AG20443 (cell line): ENCODE measurements at places on chromosomes 7 and 10.
A peak's percentile ranks its signal among the peaks of the same experiment; 100 is the strongest.

- no peak for DNase-seq
Measured at GRCh38 chr7:50022451-50022850, 70.6 kb downstream of the ZPBP start.

- DNase-seq, result no peak
Measured at GRCh38 chr10:56469482-56469881, 108.4 kb upstream of the ZWINT start.

DNA sequence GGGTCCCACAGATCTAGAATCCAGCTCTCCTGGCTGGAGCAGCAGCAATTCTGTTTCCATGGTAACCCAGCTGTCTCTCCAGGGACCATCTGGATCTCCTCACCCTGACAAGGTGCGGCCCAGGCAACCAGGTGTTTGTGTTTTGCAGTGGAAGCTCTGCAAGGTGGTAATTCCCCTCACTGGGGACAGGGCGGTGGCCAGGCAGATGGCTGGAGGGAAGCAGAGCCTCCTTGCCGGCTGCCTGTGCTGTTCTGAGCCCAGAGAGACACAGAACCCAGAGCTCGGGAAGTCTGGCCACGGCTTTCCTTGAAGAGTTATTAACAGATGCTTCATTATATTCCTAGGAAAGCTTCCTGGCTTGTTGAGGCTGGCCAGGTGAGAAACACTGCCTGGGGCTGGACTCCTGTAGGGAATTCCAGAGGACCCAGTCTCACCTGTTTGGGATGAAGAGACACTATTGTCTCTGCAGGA, 118.2 kb upstream of the PPIF start:
- DNase-seq, result no peak

DNA sequence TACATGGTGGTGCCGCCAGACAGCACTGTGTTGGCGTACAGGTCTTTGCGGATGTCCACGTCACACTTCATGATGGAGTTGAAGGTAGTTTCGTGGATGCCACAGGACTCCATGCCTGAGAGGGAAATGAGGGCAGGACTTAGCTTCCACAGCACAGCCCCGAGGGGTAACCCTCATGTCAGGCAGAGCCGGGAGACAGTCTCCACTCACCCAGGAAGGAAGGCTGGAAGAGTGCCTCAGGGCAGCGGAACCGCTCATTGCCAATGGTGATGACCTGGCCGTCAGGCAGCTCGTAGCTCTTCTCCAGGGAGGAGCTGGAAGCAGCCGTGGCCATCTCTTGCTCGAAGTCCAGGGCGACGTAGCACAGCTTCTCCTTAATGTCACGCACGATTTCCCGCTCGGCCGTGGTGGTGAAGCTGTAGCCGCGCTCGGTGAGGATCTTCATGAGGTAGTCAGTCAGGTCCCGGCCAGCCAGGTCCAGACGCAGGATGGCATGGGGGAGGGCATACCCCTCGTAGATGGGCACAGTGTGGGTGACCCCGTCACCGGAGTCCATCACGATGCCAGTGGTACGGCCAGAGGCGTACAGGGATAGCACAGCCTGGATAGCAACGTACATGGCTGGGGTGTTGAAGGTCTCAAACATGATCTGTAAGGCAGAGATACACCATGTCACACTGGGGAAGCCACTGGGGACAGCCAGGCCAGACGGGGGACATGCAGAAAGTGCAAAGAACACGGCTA, 104.6 kb upstream of the TNRC18 start:
- DNase-seq, result no peak

DNA sequence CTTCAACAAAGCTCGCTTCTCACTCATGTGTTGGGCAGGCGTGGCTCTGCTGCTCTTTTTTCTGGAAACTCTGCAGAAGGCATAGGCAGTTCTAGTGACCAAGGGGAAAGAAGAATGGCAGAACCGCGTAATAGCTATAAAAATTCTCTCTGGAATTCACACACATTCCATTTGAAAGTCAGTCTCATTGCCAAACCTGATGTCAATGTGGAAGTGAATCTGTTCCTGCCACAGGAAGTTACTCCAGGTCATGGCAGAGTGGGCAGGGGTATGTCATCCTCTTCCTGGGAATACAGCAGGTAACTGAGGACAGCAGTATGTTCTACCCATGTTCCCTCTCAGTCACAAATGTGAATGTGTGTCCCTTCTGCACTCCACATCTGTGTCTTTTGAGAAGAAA, 8.2 kb upstream of the PAXIP1 start:
- DNase-seq, result no peak

DNA sequence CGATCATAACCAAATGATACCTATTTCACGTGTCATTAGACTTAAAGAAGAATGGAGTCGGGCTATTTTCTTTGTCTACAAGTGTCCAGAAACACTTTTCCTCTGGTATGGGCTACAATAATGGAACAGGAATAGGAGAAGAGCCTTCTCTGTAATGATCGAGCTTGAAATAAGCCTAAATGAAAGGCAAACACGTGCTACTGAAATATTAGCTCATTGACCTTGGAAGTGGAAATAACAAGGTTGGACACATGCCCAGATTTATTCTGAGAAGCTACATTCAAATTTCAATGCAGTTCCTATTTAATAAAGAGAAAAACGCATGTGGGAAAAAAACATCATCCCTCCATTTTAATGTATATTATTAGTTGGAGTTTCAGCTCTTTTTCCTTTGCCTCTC, 254.7 kb upstream of the PTER start:
- DNase-seq, result no peak

GRCh38 chr7:16034353-16034752, 347.9 kb upstream of the MEOX2 start:
- peak; percentile 9 for DNase-seq

DNA sequence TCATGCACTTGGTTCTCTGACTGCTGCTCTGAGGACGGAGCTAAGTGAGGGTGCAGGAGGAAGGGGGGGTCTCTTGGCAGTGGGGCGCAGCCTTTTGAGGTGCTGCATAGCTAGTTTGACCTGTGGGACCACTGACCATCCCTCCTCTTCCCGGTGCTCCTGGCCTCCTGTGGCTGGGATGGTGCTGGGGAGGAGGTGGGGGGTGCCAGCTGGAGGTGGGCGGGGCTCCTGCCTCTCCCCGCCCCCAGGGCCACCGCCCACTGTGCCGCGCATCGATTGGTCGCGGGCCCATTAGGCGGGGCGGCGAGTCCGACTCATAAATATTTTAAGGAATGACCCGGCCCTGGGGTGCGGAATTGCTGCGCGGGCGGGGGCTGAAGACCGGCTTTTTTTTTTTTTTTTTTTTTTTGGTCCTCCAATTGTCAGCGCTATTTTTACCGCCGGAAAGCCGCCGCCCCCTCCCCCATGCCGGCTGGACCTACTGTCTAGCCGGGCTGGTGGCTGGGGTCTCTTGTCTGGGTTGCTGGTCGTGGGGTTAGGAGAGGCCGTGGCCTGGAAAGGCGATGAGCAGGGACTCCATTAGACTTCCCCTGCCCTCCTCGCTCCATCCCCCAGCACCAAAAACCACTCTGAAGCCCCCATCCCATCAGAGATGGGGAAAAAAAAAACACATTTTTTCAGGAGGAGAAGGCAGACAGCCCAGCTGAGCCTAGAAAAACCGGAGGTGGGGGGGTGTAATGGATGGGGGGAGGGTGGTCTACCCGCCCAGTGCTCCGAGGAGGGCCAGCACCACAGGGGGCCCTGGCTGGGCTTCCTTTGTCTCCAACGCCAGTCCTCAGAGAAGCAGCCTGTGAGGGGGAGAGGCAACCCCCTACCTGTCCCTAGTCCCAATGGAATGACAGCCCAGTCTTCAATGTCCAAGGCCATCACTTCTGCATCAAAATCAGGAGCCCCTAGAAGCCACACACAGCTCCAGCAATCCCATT, 6.4 kb downstream of the SH2B2 start:
- DNase-seq, result peak; percentile 56
